CD4-positive, alpha-beta T cell treated with Interleukin-6 at 100 ng/mL for 8 hours (primary cell): ENCODE measurements at places on chromosomes 1 and 21.

GRCh38 chr1:174243451-174244000, 84.2 kb downstream of the RABGAP1L start:
- DNase-seq: no peak

GRCh38 chr1:207069061-207069460, 16.0 kb downstream of the PFKFB2 start:
- no peak for DNase-seq

DNA sequence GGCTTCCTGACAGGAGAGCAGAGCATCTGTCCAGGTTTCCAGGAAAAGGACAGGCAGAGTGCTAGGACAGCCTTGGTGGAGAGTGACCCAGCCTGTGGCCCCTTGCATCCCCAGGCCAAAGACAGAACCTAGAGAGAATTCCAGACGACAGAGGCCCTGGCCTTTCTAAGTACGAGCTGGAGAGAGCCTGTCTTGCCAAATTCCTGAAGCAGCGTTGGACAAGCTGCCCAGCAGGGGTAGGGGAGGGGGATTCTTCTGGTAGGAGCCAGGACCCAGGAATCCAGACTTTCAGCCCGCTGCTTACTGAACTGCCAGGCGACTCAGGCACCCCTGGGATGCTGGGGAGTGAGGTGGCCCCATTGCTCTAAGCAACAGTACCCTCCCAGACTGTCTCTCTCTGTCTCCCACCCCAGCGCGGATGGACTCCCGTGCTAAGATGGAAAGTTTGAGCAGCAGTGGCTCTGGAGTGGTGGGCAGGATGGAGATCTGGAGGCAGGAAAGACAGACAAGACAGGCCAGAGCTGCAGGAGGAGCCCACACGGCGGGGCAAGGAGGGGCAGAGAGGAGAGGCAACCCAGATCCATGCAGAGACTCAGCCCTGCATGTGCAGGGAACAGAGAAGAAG, 8.8 kb upstream of the PEAR1 start:
- DNase-seq: no peak

- DNase-seq: no peak
These were observed 601.1 kb downstream of the USP25 start for GRCh38 chr21:16330908-16331268.

DNA sequence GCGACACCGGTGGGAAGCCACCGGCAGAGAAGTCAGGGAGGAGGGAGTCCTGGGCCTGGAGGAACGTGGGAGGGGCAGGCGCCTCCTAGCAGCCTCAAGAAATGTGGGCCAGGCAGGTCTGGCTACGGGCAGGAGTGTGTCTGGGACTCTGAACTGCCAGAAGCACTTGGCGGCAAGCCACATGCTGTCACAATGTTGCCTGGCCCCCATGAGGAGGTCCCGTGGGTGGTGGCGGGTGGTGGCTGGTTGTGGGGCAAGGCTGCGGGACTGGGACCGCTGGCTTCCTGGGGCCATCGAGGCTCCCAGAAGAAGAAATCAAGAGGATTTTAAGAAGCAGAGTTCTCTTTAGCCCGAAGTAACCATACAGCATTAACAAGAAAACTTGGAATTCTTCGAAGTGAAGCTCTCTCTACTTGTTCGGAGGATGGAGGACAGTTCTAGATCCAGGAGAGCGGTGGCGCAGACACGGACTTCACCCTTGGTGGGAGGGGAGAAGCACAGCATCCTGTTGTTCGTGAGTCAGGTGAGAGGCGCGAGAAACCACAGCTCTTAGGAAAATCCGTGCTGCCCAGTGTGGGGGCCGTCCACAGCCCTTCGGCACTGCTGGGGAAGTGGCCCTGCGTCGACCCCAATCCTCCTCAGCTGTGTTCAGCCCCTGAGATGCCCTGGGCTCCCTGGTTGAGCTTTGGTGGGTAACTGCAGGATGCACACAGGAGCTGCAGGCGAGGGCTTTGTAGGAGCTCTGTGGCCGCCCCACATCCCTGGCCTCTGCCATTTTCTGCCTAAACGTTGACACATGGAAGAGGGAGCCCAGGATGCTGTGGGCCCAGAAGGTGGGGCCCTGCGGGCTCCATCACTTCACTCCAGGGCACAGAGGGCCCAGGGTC, 12.4 kb downstream of the SKI start:
- no peak for DNase-seq

GRCh38 chr1:9018333-9018732, 7.9 kb downstream of the SLC2A7 start:
- DNase-seq: no peak
